Activated T-helper 1 cell treated with anti-CD3 and anti-CD28 coated beads, Interleukin-2, amount 50 U/mL, for 16 hours (primary cell): ENCODE measurements at places on chromosomes 12 and 14.
A peak's percentile ranks its signal among the peaks of the same experiment; 100 is the strongest.

GRCh38 chr14:92387578-92387977 lies 64.6 kb downstream of the SLC24A4 start:
- no peak for DNase-seq

- DNase-seq, result no peak
These were observed 141.0 kb downstream of the MSRB3 start for GRCh38 chr12:65419284-65420072.

DNA sequence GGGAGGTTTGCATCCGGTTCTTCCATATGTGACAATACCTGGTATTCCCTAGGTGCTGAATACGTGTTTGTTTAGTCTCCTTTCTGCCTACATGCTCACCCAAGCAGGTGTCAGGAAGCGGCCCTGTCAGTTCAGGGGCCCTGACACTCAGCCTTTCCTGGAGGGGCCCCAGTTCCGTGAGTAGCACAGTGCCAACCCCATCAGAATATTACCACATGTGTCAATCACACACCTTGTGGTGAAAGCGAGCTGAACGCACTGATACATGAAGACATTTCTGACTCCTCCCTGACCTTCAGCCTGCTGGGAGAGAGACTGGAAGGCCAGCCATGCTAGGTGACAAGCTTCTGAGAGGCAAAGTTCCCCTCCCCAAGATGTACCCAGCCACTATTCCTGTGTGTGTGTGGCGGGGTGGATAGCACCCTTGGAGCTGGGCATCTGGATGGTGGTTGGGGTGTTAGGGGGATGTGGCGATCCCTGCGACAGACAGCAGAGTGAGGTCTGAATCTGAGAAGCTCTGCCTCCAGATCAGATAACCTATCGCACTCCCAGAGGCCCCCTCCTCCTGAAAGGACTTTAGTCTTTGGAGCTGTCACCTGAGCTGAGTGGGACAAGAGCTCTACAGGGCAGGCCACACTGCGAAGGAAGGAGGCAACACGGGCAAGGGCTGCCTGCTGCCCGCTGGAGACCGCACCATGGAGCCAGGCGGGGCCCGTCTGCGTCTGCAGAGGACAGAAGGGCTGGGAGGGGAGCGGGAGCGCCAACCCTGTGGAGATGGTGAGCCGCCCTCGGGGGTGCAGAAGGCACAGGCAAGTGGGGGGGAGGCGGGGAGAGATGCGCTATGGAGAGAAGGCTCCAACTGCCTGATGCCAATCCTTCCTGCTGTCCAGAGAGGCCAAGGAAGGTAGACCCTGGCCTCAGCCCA lies at the start of gene SOAT2:
TSS of gene SOAT2 (plus strand) at position 604 of the 925 bp plus-strand sequence. CDS start at position 696, 92 bp downstream.
- peak; percentile 27 for DNase-seq

- no peak for DNase-seq
These were observed 18.2 kb upstream of the POC1B start for GRCh38 chr12:89544022-89544421.

GRCh38 chr14:60981633-60982455 lies 799 bp downstream of the SLC38A6 start:
- DNase-seq, result no peak

- no peak for DNase-seq
These were observed 41.6 kb downstream of the RHOJ start for GRCh38 chr14:63245893-63246292.

- DNase-seq, result no peak
These were observed 70.4 kb upstream of the SFSWAP start for GRCh38 chr12:131640525-131640924.

- DNase-seq, result no peak
These were observed 5.6 kb downstream of the TNFRSF1A start for GRCh38 chr12:6336079-6336888.

- DNase-seq, result peak; percentile 43
These were observed 43.9 kb downstream of the CCDC88C start for GRCh38 chr14:91373591-91374254.

- no peak for DNase-seq
These were observed 120.4 kb upstream of the KRR1 start for GRCh38 chr12:75631831-75632230.

DNA sequence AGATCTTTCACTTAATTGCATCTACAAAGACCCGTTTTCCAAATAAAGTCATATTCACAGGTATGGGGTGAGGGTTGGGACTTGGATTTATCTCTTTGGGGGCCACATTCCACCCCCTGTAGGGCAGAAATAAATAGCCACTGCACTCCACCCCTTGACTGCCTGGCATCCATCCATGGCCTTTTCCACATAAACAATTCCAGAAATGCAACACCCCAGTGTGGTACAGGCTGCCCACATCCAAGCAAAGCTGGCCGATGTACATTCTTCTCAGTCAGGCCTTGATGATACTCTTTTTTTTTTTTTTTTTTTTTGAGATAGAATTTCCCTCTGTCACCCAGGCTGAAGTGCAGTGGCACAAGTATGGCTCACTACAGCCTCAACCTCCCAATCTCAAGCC lies 12.9 kb downstream of the DGLUCY start:
- DNase-seq, result no peak
